Neural crest cell (in vitro differentiated cells): ENCODE measurements at places on chromosomes 16 and 17.

DNA sequence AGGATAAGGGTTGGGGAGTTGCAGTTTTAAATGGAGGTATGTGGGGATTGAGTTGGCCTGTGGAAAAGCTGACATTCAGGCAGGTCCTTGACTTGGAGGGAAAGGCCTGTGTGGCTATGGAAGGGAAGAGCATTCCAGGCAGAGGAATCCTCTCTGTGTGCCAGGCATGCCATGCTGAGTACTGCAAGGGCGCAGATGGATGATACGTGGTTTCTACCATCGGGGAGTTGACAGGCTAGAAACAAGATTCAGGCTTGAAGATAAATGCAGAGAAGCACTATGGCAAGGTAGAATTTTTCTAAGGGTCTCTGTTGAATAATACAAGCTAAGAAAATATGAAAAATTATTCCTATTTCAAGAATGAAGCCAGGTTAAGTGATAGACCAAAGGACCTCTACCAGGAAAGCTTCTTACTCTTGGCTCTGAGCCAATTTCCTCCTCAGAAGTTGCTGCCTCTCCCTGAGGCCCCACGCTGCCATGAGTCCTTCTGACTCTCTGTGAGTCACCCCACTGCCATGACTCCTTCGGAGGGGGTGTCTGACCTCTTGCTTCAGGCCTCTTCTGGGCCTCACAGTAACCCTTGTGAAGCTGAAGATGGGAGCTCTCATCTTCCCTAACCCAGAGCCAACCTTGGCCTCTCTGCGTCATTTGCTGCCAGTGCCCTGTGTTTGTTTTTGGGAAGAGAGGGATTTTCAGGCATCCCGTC, 75.8 kb downstream of the WNT3 start:
- no peak overlapping the region for H3K4me3 ChIP-seq
- H3K27ac ChIP-seq = no peak overlapping the region
- no peak for DNase-seq
- peaks cover 2% of the 10 kb centered on the region for H3K36me3 ChIP-seq
- no peaks in the 10 kb centered on the region for H3K27me3 ChIP-seq
- H3K4me1 ChIP-seq = peaks cover 10% of the 10 kb centered on the region

- H3K4me3 ChIP-seq = no peak overlapping the region
- H3K4me1 ChIP-seq = peaks cover 9% of the 10 kb centered on the region
- H3K36me3 ChIP-seq = peaks cover 3% of the 10 kb centered on the region
- H3K27ac ChIP-seq = no peak overlapping the region
- no peaks in the 10 kb centered on the region for H3K27me3 ChIP-seq
Observed at GRCh38 chr17:9472541-9472940, 103.1 kb downstream of the STX8 start.

DNA sequence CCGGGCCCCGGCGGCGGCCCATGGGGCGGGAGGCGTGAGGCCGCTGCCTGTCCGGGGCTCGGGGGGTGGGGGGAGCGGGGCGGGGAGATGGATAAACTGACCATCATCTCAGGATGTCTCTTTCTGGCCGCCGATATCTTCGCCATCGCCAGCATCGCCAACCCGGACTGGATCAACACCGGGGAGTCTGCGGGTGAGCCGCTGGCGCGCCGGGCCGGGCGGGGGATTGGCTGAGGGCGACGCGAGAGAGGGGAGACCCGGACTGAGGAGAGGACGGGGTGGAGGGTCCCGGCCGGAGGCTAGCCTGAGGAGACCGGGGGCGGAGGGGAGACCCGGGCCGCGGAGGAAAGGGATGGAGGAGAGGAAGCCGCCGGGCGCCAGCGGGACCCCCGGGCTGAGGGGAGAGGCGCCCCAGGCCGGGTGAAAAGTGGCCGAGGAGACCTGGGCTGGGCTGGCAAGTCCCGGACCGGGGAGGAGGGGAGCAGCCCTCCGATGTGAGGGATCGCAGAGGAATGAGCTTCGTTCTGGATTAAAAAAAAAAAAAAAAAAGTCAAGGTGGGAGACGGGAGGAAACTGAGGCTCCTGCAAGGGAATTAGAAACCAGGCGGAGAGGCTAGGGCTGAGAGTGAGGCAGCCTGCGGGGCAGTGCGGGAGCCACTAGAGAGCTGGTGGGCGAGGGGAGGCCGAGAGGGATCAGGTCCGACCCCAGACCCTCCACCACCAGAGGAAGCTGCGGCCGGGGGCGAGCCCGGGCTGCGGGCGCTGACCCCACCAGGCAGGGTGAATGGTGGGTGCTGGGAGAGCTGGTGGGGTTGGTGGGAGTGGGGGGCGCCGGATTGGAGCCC, 526 bp downstream of the MOSMO start:
- peaks cover 19% of the 10 kb centered on the region for H3K4me1 ChIP-seq
- peak overlapping the region; percentile 89 for H3K4me3 ChIP-seq
- peak; percentile 36 for DNase-seq
- no peaks in the 10 kb centered on the region for H3K36me3 ChIP-seq
- peak overlapping the region; percentile 4 for H3K27ac ChIP-seq

DNA sequence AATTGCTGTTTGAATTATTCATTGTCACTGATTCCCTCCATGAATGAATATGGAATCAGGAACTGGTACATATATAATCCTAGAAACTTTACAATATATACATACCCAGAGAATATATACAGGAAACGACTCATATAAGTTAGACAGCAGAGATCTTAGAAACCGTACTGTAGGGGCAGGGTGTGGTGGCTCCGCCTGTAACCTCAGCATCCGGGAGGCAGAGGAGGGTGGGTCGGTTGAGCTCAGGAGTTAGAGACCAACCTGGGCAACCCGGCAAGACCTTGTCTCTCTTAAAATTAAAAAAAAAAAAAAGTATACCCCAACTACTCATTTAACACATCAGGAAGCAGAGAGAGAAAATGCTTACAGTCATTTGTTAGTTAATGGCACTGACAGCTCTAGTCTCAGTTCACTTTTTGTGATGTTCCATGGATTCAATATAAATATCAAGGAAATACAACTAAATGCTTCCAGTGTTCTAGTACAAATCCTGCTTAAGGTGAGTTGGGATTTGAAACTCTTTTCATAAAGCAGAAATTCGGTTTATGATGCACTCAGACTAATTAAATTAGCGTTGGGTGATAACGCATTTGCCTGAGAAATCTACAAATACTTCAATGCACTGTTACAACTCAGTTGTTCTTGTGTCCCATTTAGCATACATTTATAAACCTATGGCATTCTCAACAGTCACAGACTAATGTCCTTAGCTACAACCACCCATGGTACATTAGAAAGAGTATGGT, 5.6 kb downstream of the GLG1 start:
- H3K27me3 ChIP-seq = no peaks in the 10 kb centered on the region
- H3K4me3 ChIP-seq = no peak overlapping the region
- H3K4me1 ChIP-seq = peaks cover 34% of the 10 kb centered on the region
- no peak for DNase-seq
- peaks cover 8% of the 10 kb centered on the region for H3K36me3 ChIP-seq

DNA sequence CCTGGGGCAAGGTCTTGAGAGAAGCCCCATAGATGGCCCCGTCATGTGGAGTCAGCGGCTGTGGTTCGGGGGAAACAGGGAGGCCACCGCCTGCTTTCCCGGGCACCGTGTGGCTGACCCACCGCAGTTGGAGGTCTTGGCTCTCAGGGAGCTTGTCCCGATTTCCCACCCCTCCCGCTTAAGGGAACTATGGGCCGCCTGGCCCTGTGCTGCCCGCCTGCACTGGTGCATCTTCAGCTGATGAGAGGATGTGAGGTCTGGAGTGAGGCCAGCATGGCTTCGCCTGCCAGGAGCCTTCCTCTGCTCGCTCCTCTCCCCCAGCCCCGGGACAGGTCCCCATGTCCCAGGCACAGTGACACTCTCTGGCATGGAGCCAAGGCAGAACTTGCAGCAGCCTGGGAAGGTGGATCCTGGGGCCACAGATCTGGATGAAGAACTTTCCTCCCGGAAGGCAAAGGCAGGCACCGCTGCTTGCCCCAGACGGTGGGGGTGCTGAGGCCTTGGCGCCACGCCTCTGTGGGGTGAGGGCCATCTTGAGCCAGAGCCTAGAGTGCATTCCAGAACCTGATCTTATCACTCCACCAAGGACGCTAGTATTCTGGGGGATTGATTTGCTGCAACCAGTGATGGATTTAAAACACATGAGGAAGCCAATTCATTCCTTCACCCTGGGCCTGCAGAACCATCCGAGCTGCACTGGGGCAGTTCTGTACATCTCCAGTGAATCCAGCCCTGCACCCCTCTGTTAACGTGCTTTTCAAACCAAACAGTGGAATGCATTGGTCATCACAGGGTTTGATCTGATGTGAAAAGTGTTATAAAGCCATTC, 178.6 kb upstream of the TNRC6C start:
- no peak overlapping the region for H3K4me3 ChIP-seq
- no peak overlapping the region for H3K27ac ChIP-seq
- DNase-seq = no peak
- peaks cover 6% of the 10 kb centered on the region for H3K27me3 ChIP-seq
- peaks cover 20% of the 10 kb centered on the region for H3K4me1 ChIP-seq

DNA sequence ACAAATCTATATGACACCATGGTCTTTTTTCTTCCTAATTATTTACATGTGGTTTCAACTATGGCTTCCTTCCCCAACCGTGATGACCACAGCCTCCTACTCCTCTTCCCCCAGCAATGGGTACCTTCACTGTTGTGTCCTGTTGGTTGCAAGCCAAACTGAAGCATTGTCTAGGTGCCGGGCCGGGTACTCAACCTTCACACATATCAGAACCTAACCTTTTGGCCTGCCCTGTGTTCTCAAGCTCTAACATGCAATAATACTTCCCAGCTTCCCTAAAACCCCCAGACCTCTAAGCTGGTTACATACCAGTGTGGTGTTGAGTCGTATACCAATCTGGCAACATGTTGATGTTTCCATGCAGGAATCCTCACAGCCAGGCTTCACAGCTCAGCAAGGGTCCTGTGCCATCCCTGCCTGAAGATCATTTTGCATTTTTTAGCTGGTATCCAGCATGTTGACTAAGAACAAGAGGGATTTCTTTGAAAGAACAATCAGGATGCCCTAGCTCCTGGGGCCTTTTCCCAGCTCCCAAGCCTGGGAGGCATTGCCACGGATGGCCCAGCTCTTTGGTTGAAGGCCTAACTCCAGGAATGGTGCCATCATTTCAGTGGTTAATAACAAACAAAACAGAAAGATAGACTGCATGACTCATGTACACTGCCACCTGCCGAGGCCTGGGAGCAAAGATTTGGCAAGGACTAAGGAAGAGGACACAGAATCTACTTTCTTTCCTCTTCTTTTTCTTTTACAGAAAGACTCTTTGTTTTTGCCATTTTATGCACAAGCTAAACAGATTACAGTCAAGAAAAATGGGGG, 373.7 kb upstream of the SALL1 start:
- H3K36me3 ChIP-seq = peaks cover 8% of the 10 kb centered on the region
- no peak for DNase-seq
- peaks cover 39% of the 10 kb centered on the region for H3K4me1 ChIP-seq
- no peak overlapping the region for H3K27ac ChIP-seq
- no peak overlapping the region for H3K4me3 ChIP-seq

DNA sequence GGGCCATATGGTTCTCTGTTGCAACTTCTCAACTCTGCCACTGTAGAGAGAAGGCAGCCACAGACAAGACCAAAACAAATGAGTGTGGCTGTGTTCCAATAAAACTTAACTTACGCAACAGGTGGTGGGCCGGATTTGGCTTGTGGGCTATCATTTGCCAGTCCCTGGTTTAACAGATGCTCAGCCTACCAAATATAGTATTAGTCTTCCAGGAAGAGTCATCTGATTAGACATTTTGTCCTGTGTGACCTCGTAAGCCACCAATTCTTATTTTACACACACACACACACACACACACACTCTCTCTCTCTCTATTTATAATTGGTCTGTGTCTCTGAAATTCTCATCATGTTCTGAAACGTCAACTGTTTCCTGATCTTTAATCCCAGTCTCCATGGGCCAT, 245.9 kb downstream of the XYLT1 start:
- H3K36me3 ChIP-seq = peaks cover 2% of the 10 kb centered on the region
- no peak for DNase-seq
- peaks cover 12% of the 10 kb centered on the region for H3K4me1 ChIP-seq
- H3K27me3 ChIP-seq = no peaks in the 10 kb centered on the region
- peak overlapping the region; percentile 1 for H3K27ac ChIP-seq

DNA sequence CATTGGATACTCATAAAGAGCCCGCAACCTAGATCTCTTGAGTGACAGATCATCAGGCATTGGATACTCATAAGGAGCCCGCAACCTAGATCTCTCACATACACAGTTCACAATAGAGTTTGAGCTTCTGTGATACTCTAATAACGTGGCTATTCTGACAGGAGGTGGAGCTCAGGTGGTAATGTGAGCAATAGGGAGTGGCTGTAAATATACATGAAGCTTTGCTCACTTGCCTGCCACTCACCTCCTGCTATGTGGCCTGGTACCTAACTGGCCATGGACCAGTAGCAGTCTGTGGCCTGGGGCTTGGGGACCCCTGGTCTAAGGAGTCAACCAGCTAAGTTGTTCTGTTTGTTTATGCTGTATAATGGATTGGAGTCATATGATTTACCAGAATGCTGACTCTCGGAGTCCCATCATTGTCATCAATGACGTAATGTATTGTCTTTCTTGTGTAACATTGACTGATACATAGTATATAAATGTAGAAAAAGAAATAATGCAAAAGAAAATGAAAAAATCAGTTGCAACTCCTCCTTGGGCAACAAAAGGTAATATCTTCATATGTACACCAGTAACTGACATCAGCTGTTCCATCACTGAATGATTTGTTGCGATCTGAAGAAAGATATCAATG, 17.5 kb downstream of the ABCA9 start:
- H3K36me3 ChIP-seq = peaks cover 6% of the 10 kb centered on the region
- DNase-seq = no peak
- H3K27me3 ChIP-seq = no peaks in the 10 kb centered on the region

DNA sequence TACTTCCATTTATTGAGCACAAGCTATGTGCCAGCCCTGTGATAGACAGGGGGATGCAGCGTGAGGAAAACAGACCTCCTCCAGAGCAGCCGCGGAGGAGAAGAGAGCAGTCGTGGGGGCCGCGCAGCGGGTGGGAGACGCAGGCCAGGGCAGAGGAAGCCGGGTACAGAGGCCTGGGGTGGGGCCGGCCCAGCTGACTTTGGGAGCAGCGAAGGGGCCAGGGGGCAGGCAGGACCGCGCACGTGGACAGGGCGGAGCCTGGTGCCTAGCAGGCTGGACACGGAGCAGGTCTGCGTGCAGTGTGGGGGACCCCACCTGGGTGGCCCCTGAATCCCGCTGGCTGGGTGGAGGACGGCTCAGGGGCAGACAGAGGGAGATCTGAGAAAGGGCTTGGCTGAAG, 46.2 kb downstream of the ZFPM1 start:
- no peaks in the 10 kb centered on the region for H3K36me3 ChIP-seq
- no peak for DNase-seq
- H3K27me3 ChIP-seq = no peaks in the 10 kb centered on the region
- no peaks in the 10 kb centered on the region for H3K4me1 ChIP-seq

DNA sequence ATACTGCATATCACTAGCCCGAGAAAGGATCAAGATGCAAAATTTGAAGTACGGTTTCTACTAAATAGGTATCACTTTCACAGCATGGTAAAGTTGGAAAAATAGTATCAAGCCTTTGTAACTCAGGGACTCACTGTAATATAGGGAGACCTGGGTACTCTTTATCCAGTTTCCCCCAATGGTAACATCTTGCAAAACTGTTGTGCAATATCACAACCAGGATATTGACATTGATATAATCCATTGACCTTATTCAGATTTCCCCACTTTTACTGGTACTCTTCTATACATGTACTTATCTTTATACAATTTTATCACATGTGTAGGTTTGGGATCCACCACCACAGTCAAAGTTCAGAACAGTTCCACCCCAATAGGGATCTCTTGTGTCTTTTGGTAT, 20.4 kb upstream of the GINS3 start:
- H3K36me3 ChIP-seq = no peaks in the 10 kb centered on the region
- H3K4me3 ChIP-seq = no peak overlapping the region
- peaks cover 61% of the 10 kb centered on the region for H3K27me3 ChIP-seq
- no peak for DNase-seq
- H3K4me1 ChIP-seq = no peaks in the 10 kb centered on the region
